ENCODE measurements at places on chromosomes 6 and 20.

DNA sequence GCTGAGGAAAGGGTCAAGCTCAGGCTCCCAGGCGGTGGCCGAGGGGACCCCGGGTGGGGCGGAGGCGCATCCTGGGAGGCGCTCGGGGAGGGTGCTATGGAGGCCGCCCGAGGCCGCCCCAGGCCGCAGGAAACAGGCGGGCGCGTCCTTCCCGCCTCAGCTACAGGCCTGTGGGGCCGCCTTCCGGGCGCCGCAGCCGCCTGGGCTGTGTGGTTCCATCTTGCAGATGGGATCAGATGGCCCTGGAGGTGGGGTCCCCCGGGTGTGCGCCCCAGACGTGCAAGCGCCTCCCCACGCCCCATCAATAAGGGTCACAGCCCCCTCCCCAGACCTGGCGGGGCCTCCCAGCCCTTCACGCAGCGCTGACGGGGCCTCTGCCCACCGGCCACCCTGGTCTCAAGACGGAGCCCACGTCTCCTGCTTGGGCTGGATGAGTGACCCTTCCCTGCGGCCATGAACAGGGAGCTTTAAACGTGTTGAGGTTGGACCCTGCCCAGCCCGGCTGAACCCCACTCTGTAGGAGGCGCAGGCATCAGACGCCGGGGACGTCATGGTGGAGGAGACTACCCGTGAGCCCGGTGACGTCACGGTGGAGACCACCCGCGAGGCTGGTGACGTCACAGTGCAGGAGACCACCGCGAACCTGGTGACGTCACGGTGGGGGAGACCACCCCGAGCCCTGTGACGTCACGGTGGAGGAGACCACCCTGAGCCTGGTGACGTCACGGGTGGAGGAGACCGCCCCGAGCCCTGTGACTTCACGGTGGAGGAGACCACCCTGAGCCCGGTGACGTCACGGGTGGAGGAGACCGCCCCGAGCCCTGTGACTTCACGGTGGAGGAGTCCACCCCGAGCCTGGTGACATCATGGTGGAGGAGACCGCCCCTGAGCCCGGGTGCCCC is 267.0 kb downstream of the DLL1 start:
- no peak for DNase-seq

DNA sequence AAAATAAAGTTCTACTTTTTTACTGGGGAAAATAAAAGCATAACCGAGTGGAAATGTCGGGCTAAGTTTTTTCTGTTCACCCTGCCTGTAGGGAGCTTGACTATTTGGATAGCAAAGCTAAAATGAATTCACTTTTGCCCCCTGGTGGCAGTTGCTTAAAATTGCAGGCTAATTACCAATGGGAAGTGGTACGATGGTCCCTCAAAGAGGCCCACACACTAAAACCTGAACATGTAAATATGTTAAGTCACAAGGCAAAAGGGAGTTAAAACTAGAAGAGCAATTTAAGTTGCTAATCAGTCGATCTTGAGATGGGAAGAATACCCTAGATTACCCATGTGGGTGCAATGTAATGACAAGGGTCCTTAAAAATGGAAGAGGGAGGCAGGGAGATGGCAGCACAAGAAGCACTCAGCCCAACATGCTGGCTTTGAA is 916 bp upstream of the SUN5 start:
- DNase-seq = no peak

DNA sequence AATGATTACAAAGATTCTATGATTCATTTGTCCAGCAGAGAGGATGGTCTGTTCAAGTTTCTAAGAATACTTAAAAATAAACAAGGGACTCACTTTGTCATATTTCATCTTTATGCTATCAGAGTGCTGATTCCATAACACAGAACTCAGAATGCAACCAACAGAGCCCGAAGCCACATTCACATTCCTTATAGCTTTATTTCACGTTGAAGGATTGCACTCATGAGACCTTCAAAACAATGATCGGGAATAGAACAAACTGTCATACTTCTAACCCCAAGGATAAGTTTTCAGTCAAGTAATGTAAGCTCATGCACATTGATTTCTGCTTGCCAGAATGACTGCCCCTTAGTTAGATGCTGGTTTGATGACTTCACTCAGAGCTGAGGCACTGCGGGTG is 25.2 kb downstream of the FNDC1 start:
- no peak for DNase-seq

DNA sequence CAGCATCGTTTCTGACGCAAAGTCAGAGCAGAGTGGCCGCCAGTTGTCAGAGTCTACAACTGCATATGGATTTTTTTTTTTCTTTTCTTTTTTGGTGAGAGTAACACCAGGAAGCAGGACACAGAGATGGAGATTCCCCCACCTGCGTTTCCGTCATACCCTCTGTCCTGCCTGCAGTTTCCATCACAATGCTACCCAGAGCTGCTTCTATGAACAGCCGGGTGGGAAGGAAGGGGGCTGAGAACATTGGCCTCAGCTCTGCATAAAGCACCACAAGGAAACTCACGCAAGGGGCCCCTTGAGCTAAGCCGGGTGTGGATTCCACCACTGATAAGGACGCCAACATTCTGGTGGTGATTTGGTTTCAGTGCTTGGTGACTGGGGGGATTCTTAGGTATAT is 183.5 kb upstream of the AFDN start:
- DNase-seq = no peak

- no peak for DNase-seq
These were observed 6.7 kb downstream of the TSHZ2 start for GRCh38 chr20:52978851-52979250.

- no peak for DNase-seq
These were observed 170.1 kb downstream of the HS3ST5 start for GRCh38 chr6:114172576-114173260.

GRCh38 chr6:11224252-11224965 is 8.1 kb downstream of the NEDD9 start:
- no peak for DNase-seq

Measured in LoVo (cell line).